ENCODE measurements at places on chromosomes 3 and 15.

DNA sequence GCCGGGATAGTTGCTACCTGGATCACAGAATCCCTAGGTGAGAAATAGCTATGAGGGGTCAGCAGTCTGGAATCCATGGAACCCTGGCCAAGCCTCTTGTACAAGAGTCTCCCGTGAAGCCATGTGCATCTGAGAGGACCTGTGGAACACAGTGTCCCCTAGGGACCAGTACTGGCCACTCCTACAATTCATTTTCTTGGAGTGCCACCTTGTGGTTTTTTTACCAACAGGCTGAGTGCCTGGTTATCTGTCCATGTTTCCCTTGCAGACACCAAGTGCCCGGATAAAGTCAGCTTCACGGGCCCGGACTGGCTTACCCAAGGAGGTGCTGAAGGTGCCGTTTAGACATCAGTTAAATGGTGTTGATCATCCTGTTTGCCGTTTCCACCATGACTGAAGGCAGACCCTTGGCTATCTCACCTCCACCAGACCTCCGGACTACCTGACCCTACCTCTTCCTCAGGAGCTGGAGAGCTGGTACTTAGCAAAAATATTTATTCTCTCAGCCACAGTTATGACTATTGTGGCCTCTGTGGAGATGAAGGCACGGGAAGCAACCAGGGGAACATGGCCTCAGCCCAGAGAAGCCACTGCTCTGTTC lies 93.9 kb downstream of the RBPMS2 start:
- DNase-seq: peak; percentile 47

GRCh38 chr3:142902356-142902755 lies 13.5 kb upstream of the PCOLCE2 start:
- no peak for DNase-seq

DNA sequence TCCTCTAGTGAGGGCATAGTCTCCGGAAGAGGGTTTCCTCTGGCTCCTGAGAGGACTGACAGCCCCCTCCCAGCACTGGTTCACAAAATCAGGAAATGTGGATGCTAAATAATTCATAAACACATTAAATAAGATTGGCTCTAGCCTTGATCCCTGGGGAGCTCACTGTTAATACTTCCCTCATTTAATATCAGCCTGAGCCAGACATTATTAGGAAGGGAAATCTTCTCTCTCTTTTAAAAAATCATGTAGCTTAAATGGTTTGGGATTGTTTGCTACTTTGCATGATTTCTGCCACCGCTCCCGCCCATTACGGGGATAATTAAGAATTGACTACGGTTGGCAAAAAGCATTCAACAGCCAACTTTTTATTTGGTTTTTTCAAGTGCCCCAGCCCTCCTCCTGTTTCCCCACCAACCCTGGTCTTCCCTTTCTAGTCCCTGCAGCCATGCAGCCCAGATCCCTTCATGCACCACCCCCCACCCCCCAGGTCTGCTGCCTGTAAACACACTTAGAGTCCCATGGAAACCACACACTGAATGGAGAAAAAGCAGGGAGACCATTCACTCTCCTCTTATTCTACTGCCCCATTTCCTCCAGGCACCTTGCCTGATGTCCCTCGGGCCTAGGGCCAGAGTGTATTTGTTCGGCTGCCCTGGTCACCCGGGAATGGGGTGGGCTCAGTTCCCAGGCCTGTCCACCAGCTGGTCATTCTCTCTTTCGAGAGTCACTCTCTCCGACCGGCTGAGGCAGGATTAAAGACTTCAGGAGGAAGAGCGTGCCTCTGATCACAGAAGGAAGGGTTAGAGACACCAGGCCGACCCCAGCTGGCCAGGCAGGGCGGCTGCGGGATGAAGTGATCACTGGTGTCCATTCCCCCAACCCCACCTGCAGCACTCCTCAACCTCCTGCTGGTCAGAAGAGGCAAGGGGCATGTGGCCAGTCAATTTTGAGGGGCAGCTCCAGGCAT lies 45.1 kb downstream of the SEMA5B start:
- DNase-seq: peak; percentile 79

DNA sequence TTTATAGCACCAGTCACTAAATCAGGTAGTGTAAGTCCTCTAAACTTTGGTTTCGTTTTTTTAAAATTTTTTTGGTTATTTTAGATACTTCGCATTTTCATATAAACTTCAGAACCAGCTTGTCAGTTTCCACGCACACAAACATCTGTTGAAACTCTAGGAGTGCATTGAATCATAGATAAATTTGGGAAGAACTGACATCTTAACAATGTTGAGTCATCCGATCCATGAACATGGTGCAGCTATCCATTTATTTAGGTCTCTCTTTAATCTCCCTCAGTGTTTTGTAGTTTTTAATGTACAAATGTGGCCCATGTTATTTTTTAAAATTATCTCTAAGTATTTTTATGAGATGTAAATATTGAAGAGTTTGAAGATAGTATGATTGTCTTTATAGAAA lies 17.7 kb downstream of the TICRR start:
- no peak for DNase-seq

- DNase-seq: no peak
Observed at GRCh38 chr15:52751522-52751921, 38.6 kb downstream of the ONECUT1 start.

GRCh38 chr3:16484984-16485383 lies 28.5 kb downstream of the RFTN1 start:
- no peak for DNase-seq

GRCh38 chr15:75544359-75544758 lies 34.8 kb downstream of the PTPN9 start:
- DNase-seq: no peak

DNA sequence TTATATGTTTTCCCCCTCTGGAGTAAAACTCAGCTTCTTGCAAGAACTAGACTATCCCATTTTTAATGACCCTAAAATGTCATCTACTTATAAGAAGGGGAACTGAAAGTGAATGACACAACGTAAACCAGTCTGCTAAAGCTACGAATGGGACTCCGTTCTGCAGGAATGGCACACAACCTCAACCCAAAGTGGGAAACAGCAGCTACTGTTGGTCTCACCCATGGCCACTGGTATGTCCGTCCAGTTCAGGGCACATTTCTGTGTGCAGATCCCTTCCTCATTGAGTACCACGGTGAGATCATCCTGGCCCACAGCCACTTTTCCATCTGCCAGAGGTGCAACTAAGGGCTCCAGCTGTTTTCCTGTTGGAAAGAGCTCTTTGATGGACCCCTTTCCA lies 23.8 kb downstream of the VPS39 start:
- no peak for DNase-seq

- DNase-seq: no peak
Observed at GRCh38 chr3:8279886-8280550, 221.6 kb upstream of the LMCD1 start.

DNA sequence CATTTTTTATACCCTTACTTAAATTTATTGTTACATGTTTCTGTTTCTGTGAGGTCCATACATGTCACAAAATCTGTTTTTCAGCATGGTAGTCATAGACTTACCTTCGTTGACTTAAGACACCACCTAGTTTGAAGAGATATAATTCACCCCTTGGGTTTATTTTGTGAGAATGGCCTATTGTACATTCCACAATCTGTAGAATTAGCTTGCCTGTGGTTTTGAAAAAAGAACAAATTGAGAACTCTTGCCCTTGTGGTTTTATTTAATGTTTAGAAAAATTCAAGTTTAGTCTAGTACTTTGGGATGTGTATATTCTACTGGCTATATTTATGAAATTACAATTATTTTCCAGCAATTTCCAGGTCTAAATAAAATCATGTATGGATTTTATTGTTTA lies 31.6 kb downstream of the FILIP1L start:
- no peak for DNase-seq

DNA sequence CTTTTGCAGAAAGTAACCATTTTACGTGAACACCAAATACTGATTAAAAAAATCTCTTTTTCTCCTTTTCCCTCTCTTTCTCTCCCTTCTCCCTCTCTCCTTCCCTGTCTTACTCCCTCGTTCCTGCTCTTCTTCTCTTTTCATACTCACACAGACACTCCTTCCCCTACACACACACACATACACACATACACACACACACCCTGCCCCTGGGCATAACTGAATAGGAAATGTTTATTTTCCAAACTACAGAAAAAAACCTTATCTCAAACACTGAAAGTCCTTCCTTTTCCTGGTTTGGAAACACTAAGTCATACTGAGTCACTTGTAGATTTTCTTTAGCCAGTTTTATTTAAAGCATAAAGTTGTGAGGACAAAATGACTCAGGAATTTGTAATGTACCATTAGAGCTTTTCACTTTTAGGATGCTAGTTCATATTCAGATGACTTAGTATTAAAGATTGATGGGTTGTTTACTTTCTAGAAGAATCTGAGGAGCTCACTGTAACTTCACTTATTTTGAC lies 62.4 kb downstream of the MBNL1 start:
- peak; percentile 70 for DNase-seq

DNA sequence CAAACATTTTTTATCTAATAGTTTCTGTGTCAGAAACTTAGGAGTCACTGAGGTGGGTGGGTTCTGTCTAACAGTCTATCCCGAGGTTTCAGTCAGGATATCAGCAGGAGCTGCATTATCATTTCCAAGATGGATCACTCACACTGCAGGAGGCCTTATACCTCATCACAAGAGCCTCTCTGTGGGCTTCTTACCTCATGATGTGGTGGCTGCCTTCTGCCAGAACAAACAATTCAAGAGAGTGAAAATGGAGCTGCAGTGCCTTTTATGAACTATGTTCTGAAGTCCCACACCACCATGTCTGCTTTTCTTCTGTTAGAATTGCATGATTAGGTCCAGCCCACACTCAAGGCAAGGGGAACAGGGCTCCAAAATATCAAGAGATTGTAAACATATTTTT lies 27.9 kb downstream of the RFX7 start:
- DNase-seq: no peak

- DNase-seq: peak; percentile 70
Observed at GRCh38 chr3:3798631-3799113, 559 bp upstream of the LRRN1 start.

- DNase-seq: no peak
Observed at GRCh38 chr3:134885877-134886621, 91.0 kb downstream of the EPHB1 start.

DNA sequence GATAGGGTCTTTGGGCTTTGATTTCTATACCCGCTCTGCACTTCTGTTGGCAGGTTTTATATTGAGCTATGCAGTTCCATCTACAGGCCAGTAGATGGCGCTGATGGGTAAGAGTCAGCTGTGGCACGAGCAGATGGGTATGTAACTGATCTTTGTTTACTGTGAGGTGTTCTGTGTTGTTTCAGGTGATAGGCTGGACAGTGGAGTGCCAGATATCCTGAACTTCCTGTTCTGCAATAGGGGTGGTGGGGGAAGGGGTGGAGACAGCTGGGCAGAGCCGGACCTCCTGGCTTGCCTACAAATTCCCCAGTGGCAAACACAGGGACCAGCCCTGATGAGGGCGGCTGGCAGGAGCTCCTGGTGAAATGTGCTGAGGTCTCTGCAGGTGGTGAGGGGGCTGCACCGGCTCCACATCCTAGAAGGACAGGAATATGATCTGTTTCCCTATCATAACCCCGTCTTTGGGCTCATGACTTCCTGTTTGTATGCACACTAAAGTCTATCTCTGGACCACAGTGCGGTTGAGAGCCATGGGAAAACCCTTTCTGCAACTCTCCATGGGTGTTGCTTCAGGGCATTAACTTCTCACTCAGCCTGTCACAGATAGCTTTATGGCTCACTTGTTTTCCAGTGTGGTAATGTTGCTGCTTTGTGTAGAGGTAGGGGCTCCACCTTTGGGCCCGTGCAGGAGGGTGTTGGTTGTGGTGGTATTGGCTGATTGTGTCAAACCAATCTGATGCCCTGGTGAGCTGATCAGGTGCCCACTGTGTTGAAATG lies 13.4 kb upstream of the FAM98B start:
- DNase-seq: peak; percentile 49

- no peak for DNase-seq
Observed at GRCh38 chr3:23325466-23326065, 122.4 kb downstream of the UBE2E2 start.

DNA sequence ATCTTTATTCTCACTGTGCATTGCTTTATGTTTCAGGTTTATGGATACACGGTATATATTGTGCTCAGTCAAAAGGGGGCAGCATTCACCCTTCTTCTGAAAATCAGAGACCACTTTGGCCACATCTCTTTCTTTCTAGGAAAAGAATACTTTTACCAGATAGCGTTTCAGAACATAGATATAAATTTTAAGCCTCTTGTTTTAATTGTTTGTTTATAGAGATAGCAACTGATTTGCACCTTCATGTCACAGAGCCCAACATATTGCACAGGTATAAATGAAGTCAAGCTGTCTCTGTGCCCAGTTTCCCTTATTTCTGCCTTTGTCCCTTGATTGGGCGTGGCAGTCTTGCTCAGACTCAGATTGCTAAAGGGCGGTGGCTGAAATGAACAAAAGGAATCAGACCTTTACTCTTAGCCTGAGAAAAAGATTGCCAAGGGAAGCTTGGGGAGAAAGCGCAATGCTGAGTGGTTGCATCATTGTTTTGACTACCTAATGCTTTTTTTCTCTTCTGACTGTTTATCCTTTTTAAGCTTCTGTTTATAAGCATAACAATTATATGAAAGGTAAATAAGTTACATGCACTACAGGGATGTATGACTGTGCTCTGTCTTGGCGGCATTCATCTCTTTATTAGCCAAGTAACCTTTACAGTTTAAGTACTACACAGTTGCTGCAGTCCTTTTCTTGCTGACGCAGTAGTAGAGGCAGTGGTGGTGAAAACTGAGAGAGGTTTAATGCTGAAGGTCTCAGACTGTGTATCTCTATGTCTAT lies 70.8 kb upstream of the ZBTB20 start:
- DNase-seq: no peak

GRCh38 chr3:106294121-106294520 lies 425.3 kb upstream of the CBLB start:
- DNase-seq: no peak

- no peak for DNase-seq
Observed at GRCh38 chr3:8027954-8028353, 473.7 kb upstream of the LMCD1 start.

- DNase-seq: no peak
Observed at GRCh38 chr15:44738340-44738984, 2.1 kb downstream of the TRIM69 start.
